Pulmonary artery endothelial cell (primary cell): ENCODE measurements at places on chromosomes 7 and 10.

GRCh38 chr7:1268866-1269265 is 36.2 kb downstream of the UNCX start:
- no peak for DNase-seq

DNA sequence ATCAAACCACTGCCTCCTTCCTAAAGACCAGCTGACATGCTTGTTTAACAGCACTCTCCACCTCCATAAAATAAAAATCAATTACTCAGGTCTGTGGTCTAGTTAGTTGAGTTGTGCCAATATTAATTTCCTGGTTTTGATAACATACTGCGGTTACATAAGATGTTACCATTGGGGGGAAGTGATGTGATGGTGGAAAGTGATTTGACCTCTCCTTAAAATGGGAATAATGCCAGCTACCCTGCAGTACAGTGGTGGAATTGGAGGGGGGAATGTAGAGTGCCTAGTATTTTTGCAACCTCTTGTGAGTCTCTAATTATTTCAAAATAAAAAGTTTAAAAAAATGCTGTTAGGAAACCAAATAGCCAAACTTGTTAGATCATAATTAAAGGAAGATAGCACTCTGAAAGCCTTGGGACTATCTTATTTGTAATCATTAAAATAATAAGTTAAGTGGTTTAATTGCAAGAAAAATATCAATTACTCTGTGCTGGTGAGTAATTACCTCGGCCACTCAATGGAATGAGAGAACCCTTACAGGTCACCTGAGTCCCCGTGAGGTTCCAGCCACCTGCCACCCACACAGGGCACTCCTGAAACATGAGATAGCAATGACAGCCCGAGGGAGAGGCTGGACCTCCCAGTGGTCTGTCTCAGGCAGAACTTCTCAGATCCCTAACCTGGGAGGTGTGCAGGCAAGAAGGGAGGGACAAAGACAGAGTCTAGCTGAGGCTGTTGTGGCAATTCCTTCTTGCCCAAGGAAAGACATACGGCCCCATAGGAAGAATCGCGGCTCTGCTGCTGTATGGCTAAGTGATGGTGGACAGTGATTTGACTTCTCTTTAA is 94.1 kb downstream of the SH3PXD2A start:
- DNase-seq = no peak

- DNase-seq = no peak
Measured at GRCh38 chr7:66641526-66641871, 12.8 kb downstream of the KCTD7 start.

GRCh38 chr7:151077705-151078232 is 2.8 kb downstream of the FASTK start:
- no peak for DNase-seq

GRCh38 chr10:73485320-73485719 is 10.5 kb downstream of the PPP3CB start:
- no peak for DNase-seq

DNA sequence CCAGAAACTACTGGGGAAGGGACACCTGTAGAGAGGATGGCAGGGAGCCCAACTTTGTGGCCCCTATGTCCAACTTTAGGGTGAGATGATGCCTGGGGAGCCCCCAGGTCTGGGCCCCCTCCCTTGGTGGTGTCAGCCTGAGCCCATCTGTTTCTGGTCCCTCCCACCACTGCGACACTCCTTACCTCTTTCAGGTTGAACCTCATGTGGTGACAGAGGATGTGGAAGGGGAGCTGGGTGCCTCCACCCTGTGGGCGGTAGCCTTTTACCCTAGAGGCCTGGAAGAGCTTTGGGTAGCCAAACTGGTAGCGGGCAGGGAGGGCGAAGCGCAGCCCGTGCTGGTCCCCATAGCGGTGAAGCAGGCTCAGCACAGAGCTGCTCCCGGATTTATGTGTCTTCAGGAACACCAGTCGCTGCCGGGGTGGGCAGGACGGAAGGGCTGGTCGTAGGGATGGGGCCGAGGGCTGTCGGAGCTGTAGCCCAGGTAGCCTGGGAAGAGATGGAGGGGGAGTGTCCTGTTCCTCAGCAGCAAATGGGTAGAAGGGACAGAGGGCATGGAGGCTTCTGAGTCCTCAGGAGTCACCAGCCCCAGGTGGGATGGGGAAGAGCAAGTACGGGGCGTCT is 2.0 kb downstream of the GAL3ST4 start:
- DNase-seq = no peak

- DNase-seq = no peak
Measured at GRCh38 chr10:132593900-132594876, 56.6 kb downstream of the INPP5A start.

DNA sequence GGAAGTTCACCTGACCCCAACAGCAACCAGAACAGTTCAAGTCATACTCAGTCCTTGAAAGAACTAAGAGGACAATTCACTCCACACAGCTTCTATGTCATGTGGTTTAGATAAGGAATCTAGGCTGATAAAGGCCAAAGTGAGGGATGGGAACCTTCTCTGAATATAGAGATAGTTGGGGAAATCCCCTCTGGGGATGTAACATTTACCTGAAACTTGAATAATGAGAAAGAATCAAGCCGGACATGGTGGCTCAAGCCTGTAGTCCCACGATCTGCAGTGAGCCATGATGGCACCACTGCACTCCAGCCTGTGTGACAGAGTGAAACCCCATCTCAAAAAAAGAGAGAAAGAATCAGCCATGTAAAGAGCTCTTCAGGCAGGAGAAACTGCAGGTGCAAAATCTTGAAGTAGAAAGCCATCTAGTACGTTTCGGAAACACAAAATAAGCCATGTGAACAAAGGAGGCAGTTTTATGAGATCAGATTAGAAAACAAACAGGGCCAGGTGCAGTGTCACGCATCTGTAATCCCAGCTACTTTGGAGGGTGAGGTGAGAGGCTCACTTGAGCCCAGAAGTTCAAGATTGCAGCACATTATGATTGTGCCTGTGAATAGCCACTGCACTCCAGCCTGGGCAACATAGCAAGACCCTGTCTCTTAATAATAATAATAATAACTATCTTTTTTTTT is 4.5 kb upstream of the DNMBP start:
- no peak for DNase-seq

- DNase-seq = no peak
Measured at GRCh38 chr7:121083790-121084251, 95.3 kb downstream of the CPED1 start.

DNA sequence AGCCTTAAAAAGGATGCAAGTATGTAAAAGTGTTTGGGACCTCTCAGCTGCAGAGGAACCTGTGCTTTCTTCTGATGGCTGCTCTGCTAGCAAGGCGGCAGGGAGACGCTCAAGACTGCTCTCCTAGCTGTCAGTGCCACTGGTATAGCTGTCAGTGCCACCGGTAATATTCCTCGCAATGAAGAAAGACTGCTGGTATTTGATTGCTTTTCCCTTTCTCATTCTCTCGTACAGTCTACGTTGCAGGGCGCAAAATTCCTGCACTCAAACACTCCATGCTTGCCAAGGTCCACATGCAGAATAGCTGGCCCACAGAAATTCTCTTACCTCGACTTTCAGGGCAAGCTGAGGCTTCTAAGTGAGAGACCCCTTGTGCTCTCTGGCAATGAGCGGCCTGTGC is 432.6 kb upstream of the KLF6 start:
- DNase-seq = no peak

DNA sequence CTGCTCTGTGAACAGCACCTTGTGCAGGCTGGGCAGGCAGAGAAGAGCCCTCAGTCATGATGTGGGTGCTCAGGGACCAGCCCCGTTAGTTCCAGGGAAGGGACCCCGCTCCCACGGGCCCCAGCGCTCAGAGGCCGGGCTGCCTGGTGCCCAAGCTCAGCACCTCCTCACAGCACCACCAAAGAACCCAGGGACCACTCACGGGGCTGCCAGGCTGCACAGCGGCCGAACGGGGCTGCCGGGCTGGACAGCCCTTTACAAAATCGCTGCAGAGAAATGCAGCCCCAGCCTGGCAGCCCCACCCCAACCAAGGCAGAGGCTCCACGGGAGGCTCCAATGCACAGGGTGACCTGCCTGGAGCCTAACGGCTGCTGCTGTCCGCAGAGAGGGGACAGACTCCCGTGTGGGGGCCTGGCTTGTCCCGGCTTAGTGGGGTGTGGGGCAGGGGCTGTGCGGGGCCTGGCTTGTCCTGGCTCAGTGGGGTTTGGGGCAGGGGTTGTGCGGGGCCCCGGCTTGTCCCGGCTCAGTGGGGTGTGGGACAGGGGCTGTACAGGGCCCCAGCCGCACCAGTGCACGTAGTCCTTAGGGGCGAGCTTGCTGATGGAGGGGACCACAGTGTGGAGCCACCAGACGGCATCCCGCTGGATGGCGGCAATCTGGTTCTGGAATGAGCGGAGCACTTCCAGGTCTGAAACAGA is 9.2 kb downstream of the INTS1 start:
- no peak for DNase-seq

DNA sequence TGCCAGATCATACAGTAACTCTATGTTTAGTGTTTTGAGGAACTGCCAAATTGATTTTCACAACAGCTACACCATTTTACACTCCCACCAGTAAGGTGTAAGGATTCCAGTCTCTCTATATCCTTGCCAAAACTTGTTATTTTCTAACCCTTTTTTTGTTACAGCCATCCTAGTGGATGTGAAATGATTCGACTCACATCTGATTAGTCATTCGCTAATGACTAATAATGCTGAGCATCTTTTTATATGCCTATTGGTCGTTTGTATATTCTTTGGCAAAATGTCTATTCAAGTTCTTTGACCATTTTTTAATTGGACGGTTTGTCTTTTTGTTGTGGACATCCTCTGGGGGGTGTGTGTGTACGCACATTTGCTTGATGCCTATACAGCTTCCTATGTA is 142.8 kb downstream of the DGKB start:
- no peak for DNase-seq

DNA sequence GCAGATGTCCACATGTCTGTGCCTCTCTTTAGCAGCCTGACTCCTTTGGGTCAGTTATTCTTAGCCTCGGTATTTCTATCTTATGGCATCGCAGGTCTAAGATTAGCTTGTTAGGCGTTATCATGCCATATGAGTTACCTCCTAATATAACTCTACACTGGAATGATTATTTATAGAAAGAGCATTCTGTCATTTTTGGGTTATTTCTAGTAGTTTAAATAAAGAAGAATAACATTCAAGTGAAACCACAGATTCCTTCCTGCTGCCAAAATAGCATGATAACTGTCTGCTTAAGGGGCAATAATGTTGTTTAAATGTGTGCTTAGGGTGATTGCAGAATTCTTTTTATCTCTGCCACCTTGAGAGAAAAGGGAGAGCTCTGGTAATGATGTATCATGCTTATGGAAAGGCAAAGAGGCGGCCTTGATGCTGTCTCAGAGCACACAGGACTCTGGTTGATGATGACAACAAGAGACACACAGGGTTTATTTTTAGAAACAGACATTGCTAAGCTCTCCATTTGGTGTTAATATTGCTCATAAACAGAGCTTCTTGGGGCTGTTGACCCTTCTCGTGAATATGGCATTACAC is 10.4 kb downstream of the HDAC9 start:
- no peak for DNase-seq

DNA sequence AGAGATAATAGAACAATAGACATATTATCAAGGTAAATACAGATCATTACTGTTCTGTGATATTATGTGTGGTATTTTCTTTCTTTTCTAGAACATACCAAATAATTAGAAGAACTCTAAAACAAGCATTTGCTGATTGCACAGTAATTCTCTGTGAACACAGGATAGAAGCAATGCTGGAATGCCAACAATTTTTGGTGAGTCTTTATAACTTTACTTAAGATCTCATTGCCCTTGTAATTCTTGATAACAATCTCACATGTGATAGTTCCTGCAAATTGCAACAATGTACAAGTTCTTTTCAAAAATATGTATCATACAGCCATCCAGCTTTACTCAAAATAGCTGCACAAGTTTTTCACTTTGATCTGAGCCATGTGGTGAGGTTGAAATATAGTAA is 185.5 kb downstream of the CFTR start:
- DNase-seq = no peak
